ENCODE measurements at places on chromosomes 2 and 18.

- no peak for DNase-seq
Measured at GRCh38 chr2:9178110-9178903, 28.3 kb upstream of the ASAP2 start.

GRCh38 chr2:56444339-56444738, 260.5 kb downstream of the CCDC85A start:
- no peak for DNase-seq

DNA sequence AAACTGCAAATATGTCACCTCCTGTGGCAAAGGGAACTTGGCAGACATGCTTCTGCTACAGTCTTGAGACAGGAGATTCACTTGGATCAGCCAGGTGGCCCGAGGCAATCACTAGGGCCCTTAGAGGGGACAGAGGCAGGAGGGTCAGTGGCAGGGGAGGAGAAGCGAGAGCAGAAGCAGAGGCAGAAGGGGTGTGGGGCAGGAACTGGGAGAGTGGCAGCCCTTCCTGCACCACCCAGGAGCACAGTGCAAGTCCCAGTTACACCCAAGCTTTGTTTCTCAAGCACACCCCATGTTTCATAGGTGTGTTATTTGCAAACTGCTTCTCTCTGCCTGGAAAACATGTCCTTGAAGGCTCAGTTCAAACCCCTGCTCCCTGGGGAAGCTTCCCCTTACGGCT, 309.7 kb upstream of the MYT1L start:
- DNase-seq, result no peak

DNA sequence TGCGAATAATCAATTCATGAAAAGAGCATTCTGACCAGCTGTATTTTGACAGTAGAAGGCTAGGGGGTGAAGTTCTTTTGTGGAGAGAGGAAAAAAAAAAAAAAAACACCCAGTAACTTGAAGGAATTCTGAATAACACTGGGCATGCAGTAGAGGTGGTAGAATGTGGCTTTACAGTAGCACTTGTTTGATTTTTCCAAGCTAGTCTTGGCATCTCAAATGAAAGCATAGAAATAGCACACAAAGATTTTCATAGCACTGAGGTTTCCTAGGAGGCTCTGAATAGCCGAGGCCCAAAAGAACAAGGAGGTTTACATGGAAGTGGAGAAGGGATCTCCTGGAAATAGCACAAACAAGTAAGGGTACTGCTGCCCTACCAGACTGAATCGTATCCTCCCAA, 470.2 kb upstream of the CDH20 start:
- no peak for DNase-seq

Data from forelimb muscle (tissue), 1 donor.